ENCODE measurements at places on chromosomes 2 and 18.

DNA sequence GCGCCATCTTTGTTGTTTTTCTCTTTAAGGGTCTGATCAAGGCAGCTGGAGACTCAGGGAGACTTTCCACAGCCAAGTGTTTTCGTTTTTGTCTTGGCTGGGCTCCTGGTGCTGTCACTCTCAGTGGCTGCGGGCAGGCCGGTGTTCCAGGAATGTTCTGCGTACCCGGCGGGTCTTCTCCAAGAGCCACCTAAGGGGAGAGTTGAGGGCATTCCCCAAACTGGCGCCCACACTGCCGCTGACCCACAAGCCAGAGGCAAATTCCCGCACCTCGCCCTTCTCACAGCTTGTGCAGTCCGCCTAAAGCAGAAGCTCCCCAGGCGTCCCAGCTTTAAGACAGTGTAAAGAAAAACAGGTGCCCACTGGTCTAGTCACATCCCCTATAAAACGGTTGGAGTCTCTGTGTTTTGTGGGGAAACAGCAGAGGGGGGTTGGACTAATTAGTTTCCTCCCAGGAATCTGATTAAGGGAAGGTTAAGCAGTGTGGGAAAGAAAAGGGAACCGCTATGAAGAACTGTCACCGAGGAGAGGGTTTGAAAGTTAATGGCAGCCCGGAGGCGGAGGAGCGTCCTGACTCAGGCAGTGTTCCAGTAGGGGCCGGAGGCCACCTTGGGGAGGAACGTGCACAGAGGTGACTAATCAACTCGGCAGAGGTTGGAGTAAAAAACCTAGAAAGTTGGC lies 224.5 kb downstream of the SLC4A3 start:
- DNase-seq, result no peak

DNA sequence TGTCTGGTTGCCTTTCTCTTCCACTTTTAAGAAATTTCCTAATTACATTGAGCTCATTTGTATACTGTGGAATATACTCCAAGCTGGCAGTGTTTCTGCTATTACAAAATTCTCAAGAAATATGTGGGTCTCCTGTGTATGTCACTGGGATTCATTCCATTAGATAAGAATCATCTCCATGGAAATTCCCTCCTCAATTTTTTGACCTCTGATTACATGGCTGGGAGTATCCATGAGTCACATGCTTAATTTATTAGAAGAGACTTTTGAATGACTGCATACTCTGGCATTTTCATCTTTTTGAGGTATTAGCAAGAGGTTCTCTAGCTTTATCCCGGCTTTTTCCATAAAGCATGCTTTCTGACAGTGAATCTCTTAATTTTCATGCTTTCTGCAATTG lies 665.5 kb upstream of the CNTNAP5 start:
- DNase-seq, result no peak

DNA sequence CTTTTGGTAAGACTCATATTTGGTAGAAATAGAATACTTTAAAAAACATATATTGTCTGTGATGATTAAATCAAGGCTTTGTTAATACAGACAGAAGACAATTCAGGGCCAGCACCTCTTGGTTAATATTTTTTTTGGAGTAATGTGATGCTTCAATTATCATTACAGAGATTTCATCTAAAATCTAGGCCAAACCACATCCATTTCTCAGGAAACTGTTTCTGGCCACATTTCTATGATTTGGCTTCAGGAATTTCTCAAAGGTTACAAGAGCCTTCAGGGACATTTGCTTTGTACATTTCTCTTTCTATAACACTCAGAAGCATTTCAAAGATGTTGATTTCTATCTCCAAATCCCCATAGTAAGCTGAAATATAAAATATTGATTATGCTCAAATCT lies 614.9 kb downstream of the LRP1B start:
- DNase-seq, result no peak

GRCh38 chr2:48511849-48512470 lies 18.0 kb upstream of the STON1 start:
- DNase-seq, result no peak

- DNase-seq, result no peak
These were observed 185.1 kb downstream of the TNS1 start for GRCh38 chr2:217817466-217818292.

DNA sequence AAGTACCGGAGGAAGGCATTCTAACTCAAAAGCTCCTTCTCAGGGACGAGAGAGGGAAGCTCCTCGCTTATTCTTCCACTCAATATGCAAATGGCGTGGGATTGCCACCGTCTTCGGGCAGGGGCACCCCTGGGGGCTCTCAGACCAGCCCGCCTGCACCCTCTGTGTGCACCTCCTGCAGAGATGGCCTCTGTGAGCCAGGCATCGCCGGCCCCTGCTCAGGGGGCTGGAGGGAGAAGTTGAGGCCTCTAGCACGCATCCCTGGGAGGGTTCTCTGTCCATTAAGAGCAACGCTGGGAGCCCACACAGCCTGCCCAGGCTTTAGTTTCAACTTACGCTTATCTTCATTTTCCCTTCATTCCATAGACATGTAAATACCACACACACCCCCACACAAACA lies 125.3 kb downstream of the MBP start:
- no peak for DNase-seq

DNA sequence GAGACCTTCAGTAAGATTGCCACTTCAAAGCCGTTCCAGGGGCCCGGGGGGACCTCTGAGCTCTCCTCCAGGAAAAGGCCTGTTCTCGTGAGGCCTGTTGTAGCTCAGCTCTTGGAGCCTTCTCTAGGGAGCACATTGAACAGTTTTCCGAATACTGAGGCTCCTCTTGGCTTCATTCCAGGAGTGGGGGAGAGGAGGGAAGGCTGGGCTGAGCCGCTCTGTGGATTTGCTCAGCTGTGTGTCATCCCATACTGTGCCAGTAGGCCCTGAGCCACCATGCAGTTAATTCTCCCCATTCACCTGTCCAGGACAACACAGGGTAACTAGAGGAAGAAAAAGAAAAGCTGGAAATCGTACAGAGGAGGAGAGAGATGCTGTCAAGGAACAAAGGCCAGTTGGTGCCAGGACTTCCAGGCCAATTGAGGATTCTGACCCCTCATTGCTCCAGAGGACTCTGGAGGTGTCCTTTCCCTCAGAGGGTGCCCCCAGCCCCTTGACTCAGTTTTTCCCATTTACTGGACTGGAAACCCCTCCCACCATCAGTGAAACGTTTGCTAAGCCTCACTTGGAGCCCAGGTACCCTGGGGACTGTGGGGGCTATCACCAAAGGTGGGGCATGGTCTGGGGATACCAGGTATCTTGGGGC lies 41.4 kb downstream of the HS1BP3 start:
- no peak for DNase-seq

- no peak for DNase-seq
These were observed 44.8 kb upstream of the UBE2F start for GRCh38 chr2:237921967-237922492.

DNA sequence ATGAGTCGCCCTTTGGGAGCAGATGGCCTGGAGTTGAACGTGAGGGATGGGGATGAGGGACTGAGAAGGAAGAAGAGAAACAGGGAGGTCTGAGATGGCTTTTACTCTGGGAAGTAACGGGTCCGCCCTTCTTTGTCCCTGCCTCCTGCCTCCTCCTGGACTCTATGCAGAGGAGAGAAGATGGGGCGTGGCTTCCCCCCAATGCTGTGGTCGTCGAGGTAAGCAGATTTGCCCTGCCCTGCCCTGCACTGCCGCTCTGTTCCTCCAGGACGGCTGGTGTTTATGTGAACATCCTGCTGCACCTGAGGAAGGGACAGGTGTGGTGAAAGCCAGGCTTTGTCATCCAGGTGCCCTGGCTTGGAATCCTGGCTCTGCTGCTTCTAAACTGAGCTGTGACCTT lies 13.5 kb upstream of the NTSR2 start:
- DNase-seq, result no peak
